ENCODE measurements at places on chromosomes 3 and 15.

DNA sequence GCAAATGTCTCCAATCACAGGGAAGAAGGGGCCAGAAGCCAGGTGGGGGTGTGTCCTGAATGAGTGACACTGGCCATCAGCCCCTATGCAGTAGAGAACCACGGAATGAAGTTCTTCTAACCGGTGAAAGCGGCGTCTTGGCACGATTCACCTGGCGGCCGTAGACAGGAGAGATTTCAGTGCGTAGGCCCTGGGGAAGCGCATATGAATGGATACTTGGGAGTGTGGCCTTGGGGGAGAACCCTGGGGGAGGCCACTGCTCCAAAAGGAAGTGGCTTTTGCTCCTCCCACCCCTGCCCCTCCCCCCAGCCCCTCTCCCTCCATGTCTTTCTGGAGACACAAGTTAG lies 43.6 kb downstream of the RBPMS2 start:
- DNase-seq = no peak

DNA sequence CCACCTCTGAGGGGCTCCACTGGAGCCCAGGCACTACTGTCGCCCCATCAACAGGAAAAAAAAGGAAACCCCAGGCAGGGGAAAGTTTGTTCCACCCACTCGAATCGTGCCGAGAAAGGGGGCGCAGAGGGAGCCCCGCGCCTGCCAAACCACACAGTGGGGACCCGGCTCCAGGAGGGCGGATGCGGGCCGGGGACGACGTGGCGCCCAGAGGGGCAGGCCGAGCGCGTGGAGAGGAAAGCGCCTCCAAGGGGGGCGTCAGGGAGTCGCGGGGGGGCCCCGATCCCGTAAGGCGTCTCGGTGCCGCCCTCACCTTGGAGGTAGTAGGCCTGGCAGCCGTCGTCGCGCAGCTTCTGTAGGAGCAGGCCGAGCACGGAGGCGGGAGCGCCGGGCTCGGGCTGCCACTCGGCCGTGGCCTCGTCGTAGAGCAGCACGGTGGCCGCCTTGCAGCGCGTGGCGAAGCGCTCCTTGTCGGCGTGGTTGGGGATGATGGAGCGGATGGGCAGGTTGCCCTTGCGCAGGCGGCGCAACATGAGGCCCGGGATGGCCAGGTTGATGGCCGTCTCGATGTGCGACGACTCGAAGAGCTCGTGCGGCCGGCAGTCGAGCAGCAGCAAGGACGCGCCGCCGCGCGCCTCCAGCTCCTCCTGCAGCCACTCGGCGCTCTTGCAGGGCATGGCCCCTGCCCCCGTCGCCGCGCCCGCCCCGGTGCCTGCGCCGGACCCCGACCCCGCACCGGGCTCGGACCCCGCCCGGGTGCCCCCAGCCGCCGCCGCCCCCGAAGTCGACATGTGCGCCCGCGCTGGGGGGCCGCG lies 627 bp downstream of the DUSP7 start:
- no peak for DNase-seq

- no peak for DNase-seq
Measured at GRCh38 chr3:102240720-102241119, 194.1 kb upstream of the ZPLD1 start.

DNA sequence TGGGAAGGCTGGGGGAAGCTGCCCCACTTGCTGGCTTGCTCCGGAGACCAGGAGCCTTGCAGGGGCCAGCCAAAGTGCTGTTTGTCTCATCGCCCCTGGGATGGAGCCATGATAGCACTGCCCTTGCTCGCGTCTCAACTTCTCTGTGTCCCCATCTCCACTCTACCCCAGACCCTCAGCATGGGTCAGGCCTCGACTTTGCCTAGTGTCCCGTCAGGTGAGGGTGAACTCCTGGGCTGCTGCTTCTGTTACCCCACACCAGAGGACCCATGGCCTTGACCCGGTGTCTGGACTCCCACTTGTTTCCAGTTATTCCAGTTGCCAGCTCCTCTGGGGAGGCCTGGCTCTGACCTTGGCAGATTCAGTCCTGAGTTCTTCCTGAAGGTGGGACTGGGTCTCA lies 36.5 kb upstream of the DUSP7 start:
- no peak for DNase-seq

DNA sequence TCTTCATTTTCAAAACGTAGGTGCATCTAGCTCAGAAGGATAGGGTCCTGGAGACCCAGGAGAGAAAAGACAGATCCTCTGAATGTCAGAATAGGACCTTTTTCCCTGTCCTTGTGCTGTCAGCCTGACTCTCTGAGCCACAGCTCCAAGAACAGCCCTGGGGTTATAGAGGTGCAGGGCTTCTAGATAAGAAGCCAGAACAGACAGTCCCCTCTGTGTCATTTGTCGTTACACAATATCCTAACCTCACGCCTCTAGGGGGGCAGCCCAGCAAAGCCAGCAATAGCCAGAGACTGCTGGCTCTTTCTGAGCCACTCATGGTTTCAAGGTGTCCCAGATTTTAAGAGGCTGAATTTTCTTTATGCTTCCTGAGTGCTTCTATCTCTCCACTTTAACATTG lies 153.2 kb upstream of the THBS1 start:
- no peak for DNase-seq

GRCh38 chr3:169809230-169809795 lies 3.4 kb upstream of the LRRIQ4 start:
- DNase-seq = no peak

- DNase-seq = no peak
Measured at GRCh38 chr3:71728632-71729342, 3.6 kb upstream of the EIF4E3 start.

GRCh38 chr3:128845119-128845777 lies 34.2 kb upstream of the ACAD9 start:
- no peak for DNase-seq

DNA sequence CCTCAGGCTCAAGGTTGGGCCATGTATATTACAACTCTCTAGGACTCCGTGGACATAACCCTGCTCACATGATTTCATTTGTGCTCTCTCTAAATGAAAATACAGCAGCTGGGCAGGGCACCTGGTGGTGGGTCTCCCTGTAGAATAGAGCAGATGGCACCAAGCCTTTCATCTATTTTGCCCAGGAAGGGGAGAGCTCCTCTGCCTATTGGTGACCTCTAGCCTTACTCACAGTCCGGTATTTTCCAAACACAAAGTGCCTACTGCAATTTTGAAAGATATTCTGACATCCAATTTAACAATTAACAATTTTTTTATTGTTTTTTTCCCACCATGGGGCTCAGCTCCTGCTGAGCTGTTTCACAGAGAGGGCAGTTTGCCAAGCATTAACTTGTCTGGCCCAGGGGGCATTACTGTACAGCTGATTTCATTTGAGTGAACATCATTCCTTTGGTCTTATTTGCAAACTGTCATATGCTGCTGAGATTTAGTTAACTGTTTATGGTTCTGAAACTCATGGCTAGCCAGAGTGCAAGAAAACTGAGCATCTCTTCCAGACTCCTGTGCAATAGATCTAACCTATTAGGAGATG lies 474.0 kb downstream of the EPHB1 start:
- DNase-seq = no peak

DNA sequence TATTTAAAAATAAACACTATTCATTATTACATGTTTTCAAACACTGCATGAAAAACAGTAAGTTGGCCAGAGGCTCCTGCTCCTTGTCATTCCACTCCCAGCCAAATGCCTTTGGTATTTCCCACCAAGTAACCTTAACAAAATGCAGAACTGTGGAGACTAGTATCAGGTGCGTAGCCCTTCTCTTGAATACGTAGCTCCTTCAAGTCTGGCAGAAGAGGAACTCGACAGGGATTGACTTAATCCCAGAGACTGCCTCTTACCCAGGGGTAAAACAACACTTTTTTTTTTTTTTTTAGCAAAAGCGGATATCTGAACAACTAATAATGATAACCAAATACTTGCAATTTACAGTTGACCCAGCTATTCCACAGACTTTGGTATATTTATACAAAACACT lies 738 bp downstream of the COMMD2 start:
- DNase-seq = no peak

DNA sequence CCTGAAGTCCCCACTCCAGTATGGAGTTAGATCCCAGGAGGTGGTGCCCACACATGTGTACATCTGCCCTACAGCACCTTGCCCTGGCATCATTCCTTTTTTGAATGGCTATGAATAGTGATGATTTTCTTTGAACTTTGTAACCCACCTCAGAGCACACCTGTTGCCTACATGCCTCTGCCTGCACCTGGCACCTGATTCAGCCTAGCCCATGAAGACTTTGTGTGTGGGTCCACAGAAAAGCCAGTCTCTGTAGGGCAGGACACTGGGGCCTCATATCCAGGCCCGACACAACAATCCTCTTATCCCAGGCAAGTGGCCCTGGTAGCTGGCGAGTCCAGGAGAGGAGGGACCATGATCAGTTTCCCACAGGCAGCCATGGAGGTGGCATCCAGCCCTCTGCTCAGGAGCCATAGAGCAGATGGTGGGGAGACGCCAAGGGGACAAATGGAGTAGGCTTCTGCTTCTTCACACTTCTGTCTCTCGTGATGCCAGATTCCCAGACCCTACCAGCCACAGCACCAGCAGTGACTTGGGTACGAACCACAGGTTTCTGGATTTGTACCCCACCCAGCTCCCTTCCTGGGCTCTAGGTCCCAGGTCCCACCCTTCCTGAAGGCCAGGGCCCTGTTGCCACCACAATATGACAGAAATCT lies 230.7 kb downstream of the UACA start:
- DNase-seq = no peak

GRCh38 chr3:12334786-12335185 lies 45.9 kb downstream of the PPARG start:
- DNase-seq = no peak

DNA sequence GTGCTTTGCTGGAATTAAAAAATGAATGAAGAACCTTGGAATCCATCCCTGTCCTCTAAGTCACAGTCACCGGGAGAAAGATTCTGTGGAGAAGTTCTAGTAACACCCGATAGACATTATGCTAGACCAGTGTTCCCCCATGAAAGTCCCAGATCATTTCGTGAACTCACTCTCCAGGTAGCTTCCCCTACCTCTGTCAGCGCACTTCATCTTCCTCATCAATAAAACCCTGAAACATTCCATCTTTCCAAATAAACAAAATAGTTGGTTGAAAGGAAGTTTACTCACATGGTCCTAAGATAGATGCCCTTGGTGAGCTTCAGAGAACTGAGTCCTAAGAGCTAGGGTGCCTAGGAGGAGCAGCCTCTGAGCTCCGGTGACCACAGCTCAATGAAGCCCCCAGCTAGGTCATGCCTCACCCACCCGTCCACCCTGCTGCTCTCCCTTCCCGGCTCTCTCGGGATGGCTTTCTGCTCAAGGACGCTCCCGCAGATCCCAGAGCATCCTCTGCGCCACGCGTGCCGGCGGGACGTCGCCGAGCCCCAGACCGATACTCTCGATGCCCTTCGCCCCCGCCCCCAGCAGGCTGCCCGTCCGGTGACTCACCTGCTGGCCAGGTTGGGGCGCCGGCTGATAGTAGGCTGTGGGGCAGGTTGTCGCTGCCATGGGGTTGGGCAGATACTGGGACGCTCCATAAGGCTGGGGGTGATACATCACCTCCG lies 776 bp downstream of the VGLL3 start:
- DNase-seq = no peak

DNA sequence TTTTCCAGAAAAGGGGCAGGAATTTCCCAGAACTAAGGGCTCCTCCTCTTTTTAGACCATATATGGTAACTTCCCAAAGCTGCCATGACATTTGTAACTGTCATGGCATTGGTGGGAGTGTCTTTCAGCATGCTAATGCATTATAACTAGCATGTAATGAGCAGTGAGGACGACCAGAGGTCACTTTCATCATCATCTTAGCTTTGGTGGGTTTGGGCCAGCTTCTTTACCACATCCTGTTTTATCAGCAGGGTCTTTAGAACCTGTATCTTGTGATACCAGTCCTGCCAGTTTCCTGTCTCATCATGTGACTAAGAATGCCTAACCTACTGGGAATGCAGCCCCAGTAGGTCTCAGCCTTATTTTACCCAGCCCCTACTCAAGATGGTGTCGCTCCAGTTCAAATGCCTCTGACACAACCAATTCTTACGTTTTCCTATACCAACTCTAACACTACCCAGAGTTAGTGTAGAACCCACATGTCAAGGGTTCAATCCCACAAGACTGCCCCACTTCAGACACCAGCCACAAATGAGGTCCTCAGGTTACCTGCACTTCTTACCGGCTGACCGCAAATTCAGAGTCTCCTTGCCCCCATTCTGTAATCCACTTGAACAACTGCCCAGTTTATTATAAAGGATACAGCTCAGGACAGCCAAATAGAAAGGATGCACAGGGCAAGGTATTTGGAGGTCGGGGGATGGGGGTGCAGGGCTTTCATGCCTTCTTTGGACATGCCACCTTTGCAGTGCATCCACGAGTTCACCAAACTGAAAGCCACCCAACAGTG lies 17.7 kb downstream of the FOXB1 start:
- DNase-seq = no peak

DNA sequence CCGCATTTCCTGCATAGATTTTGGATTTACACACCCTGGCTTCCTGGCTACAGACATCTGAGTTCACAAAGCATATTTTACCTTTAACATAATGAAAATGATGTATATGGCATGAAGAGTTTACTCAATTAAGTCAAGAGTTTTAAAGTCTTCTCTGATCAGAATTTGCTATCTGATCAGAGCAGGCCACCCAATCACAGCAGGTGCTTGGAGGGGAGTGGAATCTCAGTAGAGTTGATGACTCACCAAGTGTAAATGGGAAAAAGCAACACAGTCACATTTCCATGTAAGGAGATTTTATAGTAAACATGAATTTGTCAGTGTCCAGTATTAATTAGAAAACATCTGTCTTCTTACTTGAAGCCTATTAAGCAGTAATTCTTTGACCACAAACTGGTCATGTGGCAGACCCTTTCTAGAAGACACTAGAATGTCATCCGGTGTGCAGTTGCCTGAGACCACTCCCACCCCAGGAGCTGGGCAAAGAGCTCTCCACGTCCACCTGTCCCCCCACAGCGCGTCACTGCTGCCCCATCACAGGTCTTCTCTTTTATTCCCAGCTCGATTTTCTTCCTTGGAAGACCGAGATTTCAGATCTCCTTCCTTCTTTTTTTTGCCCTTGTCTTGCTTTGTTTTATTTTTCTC lies 10.8 kb downstream of the MESD start:
- no peak for DNase-seq

DNA sequence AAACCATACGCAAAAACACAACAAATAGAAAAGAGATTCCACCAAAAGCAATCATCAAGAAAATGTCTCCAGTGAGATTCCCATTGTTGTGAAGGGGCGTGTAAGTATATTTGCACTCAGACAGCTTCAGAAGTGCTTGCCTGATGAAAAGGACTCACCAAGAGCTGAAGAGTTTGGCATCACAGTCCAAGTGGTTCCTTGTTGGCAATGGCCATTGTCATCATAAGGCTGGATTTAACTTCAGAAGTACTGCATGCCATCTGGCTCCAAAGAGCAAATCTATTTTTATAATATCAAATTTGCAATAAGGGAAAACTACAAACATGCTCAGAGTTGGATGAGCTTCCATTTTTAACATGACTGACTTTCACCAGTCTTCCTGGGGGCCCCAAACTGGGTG lies 505.3 kb upstream of the NR2F2 start:
- no peak for DNase-seq
